ENCODE measurements at places on chromosomes 7 and 10.

DNA sequence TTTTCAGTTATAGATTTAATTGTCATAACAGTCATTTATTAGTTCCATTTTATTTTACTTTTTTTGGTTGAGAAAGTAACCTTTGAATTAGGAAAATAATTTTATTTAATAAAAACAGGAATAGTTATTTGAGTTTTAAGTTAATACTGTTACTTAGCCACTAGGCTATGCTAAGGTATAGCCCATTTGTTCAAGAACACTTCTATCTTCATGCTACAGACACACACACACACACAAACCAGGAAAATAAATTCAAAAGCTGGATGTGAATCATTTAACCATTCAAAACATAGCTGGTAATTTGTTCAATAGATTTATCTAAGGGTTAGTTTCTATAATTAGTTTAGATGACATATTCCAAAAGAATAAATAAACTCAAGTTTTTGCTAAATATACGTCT lies 148.4 kb downstream of the RNF133 start:
- peak; percentile 57 for DNase-seq

- DNase-seq, result no peak
These were observed 218.2 kb downstream of the ANK3 start for GRCh38 chr10:60171436-60172013.

DNA sequence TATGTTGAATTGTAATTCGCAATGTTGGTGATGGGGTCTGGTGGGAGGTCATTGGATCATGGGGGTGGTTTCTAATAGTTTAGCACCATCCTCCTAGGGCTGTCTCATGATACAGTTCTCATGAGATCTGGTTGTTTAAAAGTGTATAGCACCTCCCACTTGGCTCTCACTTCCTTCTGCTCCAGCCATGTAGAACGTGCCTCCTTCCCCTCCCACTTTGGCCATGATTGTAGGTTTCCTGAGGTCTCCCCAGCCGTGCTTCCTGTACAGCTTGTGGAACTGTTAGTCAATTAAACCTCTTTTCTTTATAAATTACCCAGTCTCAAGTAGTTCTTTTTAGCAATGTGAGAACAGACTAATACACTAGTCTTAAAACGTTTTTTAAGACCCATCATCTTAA lies 15.6 kb upstream of the HECW1 start:
- no peak for DNase-seq

GRCh38 chr7:142443216-142444010 lies 185.6 kb upstream of the PRSS58 start:
- no peak for DNase-seq

DNA sequence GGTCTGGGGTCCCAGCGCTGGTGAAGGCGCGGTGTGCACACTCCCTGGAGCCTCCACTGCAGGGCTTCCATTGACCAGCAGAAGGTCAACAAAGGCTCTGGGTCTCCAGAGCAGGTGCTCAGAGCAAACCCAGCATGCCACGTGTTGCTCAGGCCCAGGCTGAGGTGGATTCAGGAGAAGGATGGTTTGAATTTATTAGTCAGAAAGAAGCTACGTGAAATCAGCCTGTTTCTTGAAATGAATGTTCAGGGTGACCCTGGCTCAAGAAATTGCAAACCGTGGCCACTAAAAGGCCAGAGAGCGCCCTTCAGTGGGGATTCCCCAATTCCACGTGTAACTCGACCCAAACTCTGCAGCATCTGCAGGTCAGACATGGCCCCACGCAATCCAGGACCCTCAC lies 82.7 kb upstream of the PFKP start:
- DNase-seq, result no peak

DNA sequence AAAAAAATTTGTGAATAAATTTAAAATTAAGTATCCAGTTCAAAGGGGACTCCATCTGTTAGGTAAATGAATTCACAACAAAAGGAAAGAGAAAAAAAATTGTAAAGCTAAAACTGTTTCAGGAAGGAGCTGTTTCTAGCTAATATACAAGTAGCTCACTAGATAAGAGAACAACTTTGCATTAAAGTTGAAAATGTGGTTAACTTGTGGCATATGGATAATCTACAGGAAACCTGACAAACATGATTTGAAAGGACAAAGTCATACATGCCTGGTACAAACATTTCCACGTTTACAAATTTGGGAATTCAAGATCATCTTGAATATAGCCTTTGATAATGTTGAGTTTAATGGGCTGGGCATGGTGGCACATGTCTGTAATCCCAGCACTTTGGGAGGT lies 8.9 kb downstream of the NT5C3A start:
- no peak for DNase-seq

DNA sequence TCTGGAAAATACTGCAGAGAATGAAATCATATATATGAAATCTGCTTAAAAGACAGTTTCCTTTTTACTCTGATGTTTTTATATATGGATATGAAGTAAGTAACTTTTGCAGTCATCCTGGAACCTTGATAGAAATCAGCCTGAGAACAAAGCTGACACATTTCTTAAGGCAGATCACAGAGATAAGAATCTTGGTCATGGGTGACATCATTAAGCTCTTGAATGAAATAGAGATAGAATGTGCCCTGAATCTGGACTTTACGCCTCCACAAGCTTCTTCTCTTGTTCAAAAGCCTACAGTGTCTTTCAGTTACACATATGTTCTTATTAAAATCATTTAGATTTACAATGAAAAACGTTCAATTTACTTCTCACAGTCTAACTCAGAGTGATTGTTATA lies 319.1 kb upstream of the CNTNAP2 start:
- no peak for DNase-seq

- DNase-seq, result no peak
These were observed 334.5 kb downstream of the SORCS1 start for GRCh38 chr10:106830006-106830405.

- DNase-seq, result no peak
These were observed 29.0 kb downstream of the DENND2A start for GRCh38 chr7:140611641-140612040.

- DNase-seq, result no peak
These were observed 715.5 kb upstream of the GALNT17 start for GRCh38 chr7:70416347-70416985.

GRCh38 chr7:108367946-108368345 lies 88.3 kb downstream of the NRCAM start:
- peak; percentile 64 for DNase-seq

- no peak for DNase-seq
These were observed 25.6 kb upstream of the SH2D4B start for GRCh38 chr10:80512031-80512526.

DNA sequence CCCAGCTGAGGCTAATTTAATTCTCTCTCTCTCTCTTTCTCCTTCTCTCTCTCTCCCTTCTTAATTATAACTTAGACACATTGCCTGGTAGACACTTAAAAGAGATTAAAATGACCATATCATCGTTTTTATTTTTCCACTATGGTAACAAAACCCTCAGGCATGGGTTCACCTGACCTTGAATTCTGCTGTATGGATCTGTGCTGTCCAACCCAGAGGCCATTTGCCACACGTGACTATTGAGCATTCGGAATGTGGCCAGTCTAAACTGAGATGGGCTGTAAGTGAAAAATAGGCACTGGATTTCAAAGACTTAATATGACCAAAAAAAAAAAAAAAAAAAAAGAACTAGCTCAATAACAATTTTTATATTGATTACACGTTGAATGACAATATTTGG lies 93.6 kb downstream of the NHLRC2 start:
- DNase-seq, result no peak
